ENCODE measurements at places on chromosomes 11 and 22.

- DNase-seq: no peak
Measured at GRCh38 chr22:37965940-37966664, 12.6 kb downstream of the POLR2F start.

DNA sequence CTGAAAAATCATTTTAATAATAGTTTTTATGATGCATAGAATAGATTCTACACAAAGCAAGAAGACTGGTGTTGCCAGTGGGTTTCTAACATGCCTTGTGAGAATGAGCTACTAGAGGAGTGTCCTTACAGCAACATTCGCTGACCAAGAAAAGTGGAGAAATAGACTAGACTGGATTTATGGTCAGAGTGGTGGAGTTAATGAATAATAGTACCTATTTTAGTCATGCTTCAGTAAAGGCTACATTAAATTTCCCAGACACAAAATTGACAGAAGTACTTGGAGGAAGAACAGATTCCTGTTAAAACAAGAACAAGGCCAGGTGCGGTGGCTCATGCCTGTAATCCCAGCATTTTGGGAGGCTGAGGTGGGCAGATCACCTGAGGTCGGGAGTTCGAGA is 539.2 kb downstream of the ETS1 start:
- DNase-seq: no peak

DNA sequence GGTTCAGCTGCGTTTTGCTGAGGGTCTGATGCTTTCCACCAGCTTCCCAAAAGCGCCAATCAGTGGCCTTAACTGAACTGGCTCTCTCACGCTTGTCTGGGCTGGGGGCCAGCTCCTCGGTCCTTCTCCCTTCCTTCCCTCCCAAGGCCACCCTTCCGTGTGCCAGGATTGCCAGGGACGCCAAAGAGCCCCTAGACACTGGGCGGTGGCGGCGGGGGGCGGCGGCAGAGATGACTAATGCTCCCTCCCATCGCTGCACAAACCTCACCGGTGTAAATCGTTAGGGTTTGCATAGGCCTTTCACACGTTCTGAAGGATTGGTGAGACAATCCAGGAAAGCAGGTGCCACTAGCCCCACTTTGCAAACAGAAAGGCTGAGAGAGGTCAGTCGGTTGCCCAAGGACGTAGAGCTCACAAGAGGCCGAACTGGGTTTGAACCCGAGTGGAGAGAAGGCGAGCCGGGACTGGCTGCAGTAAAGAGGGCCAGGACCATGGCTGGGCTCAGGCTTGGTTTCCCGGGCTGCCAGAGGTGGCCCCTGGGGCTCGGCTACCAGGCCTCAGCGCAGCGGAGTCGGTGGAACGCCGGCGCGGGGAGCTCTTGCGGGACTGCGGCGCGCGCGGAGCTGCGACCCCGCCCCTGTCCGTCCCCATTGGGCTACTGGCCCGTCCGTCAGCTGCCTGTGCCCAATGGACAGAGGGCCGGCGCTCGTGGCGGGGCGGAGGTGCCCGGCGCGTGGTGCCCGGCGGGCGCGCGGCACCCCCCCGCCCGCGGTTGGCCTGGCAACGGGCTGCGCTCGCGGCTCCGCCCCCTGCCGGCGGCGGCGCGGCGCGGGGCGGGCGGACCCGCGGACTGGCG is 589 bp upstream of the GNAZ start:
- DNase-seq: peak; percentile 66

- DNase-seq: no peak
Measured at GRCh38 chr11:44615913-44616791, 50.7 kb downstream of the CD82 start.

DNA sequence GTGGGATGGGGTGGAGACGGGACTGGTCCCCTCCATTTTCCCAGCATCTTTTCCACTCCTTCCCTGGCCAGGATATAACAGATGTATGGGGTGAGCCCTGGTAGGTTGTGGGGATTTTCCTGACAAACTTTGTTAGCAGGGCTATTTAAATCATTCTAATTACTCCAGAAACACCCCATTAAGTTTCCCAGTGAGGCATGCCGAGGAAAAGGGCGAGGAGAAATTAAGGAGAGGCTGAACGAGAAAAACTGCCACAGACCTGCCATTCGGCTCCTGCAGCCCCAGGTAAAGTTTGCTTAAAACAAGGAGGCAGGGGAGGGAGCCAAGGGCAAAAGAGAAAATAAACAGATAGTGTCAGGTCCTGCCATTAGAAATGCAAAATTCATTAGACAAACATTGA is 428.2 kb downstream of the BUD13 start:
- DNase-seq: no peak

GRCh38 chr22:22001664-22002525 is 19.3 kb upstream of the TOP3B start:
- DNase-seq: no peak

- DNase-seq: no peak
Measured at GRCh38 chr22:39662686-39663052, 92.1 kb downstream of the CACNA1I start.

DNA sequence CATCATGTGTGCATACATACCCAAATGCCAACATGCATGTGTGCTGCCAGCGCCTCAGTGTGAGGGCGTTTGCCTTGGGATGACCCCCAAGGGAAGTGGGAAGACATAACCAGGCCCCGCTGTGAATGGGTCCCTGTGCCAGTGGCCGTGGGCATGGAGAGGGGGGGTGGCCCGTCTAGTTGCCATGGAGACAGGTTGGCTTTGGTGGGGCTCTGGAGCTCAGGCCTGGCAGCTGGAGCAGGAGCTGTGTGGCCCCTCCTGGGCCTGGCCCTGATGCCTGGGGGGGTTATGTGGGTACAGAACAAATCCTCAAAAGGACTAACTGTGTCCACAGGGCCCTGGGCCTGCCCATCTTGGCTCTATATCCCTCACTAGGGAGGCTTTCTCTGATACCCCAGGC is 8.0 kb downstream of the SYT7 start:
- DNase-seq: no peak

DNA sequence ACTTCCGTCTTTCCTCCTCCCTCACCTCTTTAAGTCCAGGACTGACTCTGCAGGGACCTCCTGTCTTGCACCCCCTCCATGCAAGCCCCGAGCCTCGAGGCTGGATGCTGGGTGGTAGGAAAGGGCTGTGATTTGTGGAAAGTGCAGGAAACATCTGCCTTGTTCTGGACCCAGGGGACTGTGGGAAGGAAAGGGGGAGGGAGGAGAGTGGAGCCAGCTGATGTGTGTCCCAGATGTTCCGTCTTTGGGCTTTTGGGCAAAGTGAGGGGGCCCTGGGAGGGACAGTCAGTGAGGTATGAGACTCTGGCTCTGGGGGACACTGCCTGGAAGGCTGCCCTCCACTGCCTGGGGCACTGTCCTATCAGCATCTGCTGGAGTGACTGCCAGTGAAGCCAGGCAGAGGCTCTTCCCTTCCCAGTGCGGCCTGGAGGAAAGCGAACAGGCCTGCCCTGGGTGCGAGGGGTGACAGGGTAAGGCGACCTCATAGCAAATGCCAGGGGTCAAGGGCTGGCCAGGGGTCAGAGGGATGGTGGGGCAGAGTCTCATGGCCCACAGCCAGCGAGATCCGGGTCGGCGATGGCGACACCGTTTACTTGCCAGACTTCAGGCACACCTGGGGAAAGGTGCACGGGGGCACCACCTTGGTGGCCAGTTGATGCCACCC is 1.7 kb downstream of the MRGPRD start:
- no peak for DNase-seq

GRCh38 chr22:27996981-27997380 is 77.9 kb upstream of the PITPNB start:
- DNase-seq: no peak

GRCh38 chr22:38479096-38479837 is 11.4 kb downstream of the KDELR3 start:
- DNase-seq: no peak

DNA sequence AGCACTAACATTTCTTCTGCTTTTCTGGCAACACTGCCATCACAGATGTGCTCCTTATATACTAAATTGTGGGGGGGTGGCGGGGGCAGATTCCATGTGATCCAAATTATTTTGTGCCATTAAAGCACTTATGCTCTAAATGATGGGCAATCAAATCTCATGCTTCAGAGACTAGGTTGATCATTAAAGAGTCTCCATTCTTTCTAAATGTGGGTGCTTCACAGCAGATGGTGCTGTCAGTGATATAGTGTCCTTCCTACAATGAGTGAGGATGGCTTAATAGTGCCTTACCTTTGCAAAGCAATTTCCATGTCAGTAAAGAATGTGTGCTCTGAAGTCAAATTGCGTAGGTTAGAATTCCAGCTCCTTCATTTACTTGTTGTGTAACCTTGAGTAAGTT is 589.8 kb downstream of the ETS1 start:
- DNase-seq: no peak

- no peak for DNase-seq
Measured at GRCh38 chr11:83257761-83258168, 28.4 kb downstream of the CCDC90B start.

GRCh38 chr11:107018219-107018901 is at the start of gene GUCY1A2:
Gene GUCY1A2 (minus strand): TSS chr11:107018476. CDS start chr11:107018055, 421 bp downstream.
- DNase-seq: no peak

DNA sequence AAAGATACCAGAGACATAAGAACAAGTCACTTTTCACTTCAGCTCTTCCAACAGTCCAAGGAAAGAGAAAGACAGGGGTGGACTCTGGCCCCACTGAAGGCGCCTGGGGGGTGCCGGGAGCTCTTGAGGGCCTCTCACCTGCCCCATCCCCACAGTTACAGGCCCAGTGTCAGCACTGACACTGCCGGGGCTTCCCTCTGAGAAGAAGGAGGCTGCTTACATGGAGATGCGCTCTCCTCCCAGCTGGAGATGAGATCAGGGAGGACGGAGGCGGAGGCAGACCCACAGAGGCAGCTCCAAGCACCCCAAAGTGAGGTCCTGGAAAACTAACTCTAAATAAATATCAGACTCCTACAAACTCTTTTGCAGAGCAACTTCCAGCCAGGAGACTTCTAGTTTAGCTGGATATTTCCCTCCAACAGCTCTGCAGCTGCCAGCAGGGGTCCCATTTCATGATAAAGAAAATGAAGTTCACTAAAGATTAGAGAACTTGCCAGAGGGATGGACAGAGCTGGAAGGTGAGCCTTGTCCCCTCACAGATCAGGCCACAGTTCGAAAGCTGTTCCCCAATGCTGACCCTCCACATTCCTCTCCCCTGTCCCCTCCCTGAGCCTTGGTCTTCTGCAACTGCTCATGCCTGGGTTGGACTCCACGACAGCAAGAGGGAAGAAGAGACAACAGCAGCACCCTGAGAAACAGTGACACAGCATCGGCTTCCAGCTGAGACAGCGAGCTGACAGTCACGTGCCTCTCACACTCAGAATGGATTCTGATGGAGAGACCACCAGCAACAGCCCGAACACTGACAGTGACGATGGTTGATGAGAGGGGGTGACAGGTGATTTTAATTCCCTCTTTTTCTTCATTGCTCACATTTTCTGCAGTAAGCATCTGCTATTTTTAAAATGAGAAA is 5.8 kb downstream of the CARS1 start:
- no peak for DNase-seq

DNA sequence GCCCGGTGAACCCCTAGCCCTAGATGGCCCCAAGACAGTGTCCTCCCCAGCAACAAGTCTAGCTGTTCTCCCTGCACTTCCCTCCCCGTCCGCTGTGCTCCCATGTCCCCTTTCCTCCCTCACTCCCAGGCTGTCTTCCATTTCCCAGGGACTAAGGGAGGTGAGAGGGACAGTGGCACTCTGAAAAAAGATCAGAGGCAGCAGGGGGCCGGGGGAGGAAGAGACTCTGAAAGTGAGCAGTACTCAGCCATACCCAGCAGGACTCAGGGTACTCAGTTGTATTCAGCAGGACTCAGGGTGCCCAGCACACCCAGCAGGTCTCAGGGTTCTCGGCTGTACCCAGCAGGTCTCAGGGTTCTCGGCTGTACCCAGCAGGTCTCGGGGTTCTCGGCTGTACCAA is 48.4 kb upstream of the THY1 start:
- no peak for DNase-seq

GRCh38 chr11:26976389-26976788 is 17.5 kb upstream of the FIBIN start:
- no peak for DNase-seq

DNA sequence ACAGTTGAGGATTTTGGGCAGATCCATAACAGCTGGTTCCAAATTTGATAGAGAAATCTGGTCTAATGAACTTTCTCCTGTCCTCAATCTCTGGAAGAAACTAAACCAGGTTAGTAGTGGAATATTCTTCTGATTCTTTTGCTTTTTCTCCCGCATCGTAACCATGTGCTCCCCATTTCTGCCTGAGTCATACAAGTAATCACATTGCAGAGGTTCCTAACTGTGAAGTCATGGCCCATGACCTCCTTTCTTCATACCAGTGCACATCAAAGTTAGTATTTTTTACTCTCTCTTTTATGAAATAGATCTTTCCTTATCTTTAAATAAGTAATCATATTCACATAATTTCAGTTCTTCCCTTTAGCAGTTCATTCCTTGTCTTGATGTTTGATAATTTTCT is 249.0 kb downstream of the DYNC2H1 start:
- no peak for DNase-seq

DNA sequence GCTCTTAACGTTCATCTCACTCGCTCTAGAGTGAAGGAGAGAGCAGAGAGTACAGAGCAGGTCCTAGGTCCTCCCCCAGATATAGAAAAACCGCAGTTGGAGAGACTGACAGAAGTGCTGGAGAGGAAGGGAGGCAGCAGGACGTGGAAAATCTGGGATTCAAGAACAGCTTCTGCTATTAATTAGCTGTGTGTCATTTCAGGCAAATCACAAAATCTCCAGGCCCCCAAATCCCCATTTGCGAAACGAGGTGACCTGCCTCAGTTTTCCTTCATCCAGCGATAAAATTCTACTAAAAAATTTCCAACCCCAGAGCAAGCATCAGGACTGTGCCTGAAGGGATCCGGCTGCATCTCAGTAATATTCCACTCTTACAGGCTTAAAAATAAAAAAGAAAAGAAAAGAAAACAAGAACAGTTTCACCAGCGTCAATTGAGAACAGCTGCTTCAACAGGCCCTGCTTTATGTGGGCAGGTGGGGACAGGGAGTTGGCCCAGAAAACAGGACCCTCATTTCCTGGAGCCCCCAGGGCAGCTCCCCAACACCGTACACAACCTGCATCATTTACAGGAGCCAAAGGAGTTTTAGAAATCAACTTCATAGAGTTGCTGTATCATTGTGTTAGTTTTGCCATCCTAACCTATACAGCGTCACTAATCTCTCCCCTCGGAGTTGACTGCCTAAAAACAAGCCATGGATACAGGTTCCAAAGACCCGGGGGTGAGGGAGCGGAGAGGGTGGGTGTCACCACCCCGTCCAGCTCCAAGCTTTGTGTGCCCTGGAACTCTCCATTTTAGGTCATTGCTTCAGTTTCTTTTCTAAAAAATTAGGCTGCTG is 2.3 kb upstream of the MALAT1 start:
- DNase-seq: no peak

GRCh38 chr22:48431014-48431413 is 1396.7 kb downstream of the BRD1 start:
- DNase-seq: no peak

GRCh38 chr22:23183061-23183698 is 2.9 kb downstream of the BCR start:
- DNase-seq: no peak

- DNase-seq: no peak
Measured at GRCh38 chr22:46758121-46758520, 4.3 kb upstream of the TBC1D22A start.

DNA sequence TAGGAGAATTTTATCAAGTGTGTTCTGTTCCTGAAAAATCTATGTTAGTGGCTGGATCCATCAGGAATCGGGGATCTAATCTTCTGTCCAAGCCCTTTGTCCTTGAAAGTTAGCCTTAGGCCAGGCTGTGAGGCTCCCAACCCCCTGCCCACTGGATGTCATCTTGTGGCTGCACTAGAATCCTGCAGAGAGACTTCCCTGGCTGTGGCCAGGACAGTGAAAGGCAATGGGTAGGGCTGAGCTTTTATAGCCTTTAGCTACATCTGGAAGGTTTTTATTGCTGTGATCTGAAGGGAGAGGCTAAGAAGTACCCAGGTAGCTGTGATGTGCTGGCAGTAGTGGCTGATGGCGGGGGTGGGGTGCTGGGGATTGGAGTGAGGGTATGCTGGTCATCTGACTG is 2.1 kb downstream of the OAF start:
- DNase-seq: no peak

All from activated CD8-positive, alpha-beta memory T cell treated with anti-CD3 and anti-CD28 coated beads for 48 hours (primary cell).